Islet precursor cell (in vitro differentiated cells): ENCODE measurements at places on chromosomes 5 and 9.

GRCh38 chr9:125608489-125609224 is 98.4 kb downstream of the MAPKAP1 start:
- no peak for DNase-seq

DNA sequence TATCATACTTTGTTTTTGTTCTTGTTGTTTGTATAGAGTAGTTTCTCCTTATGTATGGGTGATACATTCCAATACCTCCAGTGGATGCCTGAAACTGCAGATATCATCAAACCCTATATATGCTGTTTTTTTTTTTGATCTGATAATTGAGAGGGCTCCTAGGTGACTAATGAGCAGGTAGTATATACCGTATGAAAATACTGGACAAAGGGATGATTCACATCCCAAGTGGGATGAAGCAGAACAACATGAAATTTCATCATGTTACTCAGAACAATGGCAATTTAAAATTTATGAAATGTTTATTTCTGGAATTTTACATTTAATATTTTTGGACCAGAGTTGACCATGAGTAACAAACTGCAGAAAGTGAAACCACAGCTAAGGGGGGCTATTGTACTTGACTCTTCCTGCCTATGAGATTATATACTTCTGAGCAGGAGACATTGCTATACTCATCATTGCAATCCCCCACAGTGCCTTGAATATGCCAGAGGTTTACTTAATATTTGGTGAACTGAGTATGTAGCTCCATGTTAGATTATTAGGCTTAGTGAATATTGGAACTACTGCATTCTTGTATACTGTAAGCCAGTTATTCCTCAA is 258.7 kb upstream of the FBXL7 start:
- no peak for DNase-seq

- no peak for DNase-seq
These were observed 176.7 kb upstream of the HMHB1 start for GRCh38 chr5:143635146-143635752.

DNA sequence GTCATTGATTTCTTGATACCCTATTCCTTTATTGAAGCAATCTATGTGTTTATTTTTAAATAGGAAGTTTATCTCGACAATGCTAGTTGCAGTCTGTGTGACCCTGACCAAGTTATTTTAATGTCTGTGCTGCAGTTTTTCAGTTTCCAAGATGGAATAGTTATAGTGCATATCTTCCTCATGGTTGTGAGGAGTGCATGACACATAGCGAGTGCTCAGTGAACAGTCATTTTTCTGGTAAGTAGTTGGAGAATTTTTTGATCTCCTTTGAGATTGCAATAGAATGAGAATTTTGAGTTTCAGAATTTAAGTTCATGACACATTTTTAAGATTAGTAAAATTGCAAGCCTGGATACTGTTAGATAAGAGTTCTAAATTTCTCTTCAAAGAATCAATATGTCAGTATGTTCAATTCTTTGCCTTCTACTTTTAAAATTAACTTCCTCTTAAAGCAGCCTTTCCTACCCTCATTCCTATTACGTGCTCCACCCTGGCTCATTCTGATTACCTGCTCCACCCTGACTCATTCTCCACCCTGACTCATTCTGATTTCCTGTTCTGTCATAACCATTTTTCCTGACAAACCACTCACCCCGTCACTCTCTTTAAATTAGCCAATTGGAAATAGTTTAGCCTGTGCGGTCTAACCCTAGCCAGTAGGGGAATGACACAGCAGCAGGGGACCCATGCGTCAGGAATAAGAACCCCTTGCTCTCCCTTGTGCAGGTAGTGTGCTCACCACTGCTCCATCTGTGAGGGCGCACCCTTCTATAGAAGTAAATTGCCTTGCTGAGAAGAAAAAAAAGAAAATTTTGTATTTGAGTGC is 30.7 kb downstream of the SPIN1 start:
- peak; percentile 75 for DNase-seq

GRCh38 chr5:96081276-96081858 is 119.7 kb upstream of the ELL2 start:
- DNase-seq, result no peak

GRCh38 chr5:88674356-88675167 is 208.4 kb downstream of the MEF2C start:
- DNase-seq, result peak; percentile 82

- no peak for DNase-seq
These were observed 799.0 kb upstream of the TYRP1 start for GRCh38 chr9:11894136-11894535.

- DNase-seq, result no peak
These were observed 649.6 kb upstream of the RORB start for GRCh38 chr9:73847536-73847935.

DNA sequence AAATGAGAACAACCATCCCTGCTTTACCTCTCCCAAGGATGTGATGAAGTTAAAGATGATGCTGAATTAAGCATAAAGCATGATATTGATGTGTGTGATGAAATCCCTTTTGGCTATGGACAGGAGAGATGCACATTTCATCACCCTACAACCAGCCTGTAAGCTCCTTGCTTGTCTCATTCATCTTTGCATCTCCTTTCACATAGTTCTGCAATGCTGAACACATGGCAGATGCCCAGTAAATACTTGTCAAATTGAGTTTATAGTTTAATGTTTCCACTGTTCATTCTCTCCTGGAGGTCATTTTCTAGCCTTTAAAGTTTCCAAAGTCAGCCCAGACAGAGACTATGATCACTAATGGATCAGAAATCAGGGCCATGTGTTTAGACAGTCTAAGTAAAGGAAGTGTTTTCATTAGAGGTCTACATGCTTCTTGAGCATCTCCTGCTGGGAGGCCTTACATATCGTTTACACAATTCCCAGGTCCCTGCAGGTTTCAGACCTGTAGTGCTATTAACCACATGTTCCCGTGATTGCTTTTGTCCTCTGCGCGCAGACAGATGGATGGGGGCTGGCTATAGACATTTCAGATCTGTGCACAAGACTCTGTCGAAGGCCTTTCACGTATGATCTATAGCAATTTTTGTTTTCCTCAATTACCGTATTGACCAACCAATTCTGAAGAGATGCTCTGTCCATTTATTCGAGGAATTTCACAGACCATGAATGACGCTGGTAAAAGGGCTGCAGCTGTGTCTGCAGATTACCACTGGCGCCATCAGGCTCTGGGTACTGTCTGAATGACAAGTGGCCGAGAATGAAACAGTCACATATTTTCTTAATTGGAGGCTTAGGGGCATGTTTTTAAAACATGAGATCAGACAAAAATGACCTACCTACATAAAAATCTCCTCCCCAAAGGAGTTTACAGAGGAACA is 49.0 kb upstream of the CKMT2 start:
- peak; percentile 88 for DNase-seq

DNA sequence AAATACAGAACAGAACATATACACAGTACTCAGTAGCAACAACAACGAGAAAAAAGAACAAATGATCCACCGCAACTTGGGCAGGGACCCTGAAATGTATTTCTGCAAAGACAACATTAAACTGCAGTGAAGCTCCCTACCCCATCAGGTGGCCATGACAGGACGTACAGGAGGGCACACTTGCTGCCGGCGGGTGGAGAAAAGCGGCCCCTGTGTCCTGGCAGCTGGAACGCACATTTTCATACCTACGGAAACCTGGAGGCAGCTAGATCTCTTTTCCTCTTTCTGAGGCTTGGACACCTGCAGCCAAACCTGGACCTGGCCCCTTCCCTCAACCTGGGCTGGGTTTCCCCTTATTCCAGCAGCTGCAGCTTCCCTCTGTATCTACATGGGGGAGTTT is 42.2 kb upstream of the ZNF354B start:
- no peak for DNase-seq

GRCh38 chr5:158958021-158958994 is 141.4 kb downstream of the EBF1 start:
- DNase-seq, result no peak

DNA sequence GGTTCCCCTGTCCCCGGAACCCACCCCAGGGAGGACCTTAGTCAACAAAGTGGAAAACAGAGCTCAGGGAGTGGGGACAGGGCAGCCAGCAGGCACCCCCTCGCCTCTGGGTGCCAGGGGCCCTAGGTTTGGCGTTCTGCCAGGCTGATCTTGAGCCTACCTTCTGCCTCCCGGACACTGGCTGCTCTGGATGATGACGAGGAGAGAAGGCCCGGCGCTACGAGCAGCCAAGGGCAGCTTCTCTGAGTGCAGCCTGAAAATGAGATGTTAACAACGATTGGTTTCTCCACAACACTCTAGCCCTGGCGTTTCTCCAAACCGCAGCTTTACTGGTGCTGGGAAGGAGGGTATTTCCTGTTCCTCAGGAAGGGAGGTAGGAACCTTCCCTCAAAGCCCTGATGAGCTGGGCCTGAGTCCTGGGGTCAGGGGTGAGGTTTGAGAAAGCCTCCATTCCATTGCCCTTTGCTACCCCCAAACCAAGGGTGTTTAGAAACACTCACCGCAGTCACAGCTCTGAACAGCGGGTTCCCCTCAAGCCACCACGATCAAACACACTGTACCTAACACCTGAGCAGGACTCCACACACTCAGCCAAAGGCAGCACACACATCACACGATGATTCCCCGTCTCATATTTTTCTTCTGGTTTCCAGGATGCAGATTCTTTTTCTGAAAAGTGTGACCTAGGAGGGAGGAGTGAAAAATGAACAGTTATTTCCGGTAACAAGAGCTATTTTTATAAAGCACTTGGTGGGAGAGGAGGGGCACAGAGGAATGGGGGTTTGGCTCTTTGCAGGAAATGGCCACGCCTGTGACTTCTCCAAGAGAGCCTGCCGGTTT is at the start of gene STING1:
Gene STING1, minus strand, starts transcription at position 709 of the 840 bp plus-strand sequence. CDS start 1,054 bp downstream, outside the sequence.
- no peak for DNase-seq

DNA sequence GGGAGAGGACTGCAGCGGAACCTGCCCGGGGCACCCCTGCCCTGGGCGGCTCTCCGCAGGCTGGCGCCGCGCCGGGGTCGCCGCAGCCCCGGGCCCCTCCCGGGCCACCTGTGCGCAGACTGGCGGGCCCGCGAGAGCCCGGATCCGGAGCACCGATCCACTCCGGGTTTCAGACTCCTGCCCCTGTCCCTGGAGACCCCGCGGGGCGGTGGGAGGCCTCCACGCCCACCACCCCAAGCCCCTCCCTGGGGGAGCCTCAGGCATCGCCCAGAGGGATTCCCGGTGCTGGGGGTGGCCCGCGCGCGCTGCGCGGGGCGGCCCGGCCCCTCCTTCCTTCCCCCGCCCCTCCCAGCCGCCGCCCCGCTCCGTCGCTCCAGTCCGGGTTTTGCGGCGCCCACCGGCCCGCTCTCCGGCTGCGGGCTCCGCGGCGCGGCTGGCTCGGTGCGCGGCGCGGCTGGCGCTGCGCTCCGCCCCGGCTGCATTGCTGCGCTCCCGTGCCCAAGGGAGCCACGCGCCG is at the start of gene UNC5A:
Gene UNC5A, plus strand, starts transcription at position 479 of the 517 bp plus-strand sequence. CDS start 192 bp downstream, outside the sequence.
- DNase-seq, result peak; percentile 76

DNA sequence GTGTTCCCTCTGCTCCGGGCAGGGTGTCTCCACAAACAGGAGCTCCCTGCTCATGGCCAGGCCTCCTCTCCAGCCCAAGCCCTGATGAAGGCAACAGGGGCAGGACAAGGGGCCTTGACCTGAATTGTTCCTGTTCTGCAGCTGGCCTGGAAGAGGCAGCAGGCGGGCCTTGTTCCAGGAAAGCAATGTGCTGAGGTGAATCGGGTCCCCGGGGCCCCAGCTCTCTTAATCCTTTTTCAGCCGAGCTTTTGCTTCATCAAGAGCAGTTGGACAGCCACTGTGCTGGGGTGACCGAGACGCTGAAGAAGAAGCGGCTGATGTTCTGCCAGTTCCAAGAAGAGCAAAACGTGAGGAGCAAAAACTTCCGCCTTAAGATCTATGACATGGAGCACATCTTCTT is 41.4 kb downstream of the CCDC180 start:
- no peak for DNase-seq

DNA sequence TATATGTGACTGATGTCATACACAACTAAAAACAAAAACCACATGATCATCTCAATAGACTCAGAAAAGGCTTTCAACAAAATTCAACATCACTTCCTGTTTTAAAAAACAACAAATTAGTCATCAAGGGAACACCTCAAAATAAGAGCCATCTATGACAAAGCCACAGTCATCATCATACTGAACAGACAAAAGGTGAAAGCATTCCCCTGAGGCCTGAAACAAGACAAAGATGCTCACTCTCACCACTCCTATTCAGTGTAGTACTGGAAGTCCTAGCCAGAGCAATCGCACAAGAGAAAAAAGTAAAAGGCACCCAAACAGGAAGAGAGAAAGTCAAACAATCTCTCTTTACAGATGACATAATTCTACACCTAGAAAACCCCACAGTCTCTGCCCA is 893.5 kb upstream of the EDIL3 start:
- peak; percentile 54 for DNase-seq

DNA sequence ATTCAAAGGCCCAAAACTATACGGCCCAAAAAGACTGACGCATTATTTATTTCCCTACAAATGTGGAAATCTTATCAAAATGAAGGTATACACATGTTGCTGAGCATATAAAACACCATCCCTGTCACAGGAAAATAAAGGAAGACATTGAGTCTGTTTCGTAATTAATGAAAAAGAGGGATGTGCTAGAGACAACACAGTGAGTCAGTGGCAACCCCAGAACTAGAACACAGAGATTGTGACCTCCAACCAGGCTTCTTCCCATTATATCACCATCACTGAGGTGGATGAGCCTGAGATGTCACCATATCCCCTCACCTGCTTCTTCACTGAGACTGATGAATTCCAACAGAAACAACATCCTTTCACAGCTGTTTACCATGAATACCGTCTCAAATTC is 3.8 kb downstream of the NDUFA8 start:
- no peak for DNase-seq

DNA sequence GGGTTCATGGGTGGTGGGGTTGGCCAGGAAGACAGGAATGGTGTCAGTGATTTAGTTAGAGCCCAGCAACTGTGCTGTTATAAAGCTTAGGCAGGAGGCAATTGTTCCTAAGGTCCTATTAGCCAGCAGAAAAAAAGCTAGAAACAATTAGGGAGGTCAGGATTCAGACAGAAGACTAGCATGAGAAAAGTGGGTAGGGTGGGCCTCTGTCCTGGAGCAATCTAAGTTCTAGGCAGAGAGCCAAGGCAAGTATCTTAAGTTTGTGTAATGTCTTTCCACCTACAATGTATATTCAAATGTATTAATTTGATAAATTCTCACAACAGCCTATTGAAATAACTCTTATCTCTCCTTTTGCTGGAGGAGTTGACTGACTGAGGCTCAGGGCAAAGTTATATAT is 6.1 kb upstream of the ZFAND5 start:
- no peak for DNase-seq

GRCh38 chr9:4933177-4933576 is 51.9 kb upstream of the JAK2 start:
- DNase-seq, result peak; percentile 52

DNA sequence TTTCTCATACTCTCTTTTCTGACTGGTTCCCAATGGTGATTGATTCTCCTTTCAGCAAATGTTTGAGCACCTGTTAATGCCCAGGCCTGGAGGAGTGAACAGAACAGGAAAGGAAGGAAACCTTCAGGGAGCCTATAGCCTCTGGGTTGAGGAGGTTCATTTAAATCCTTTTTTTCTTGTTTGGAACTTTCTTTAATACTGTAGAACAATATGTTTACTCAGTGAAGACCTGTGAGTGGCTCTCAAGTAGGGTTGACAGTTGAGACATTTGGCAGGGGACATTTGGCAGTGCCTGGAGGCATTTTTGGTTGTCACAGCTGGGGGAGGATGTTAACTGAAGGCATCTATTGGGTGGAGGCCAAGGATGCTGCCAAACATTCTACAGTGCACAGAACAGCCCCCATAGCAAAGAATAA is 6.1 kb upstream of the FAM120AOS start:
- DNase-seq, result no peak
